GM06990 (cell line): ENCODE measurements at places on chromosomes 7 and 10.

DNA sequence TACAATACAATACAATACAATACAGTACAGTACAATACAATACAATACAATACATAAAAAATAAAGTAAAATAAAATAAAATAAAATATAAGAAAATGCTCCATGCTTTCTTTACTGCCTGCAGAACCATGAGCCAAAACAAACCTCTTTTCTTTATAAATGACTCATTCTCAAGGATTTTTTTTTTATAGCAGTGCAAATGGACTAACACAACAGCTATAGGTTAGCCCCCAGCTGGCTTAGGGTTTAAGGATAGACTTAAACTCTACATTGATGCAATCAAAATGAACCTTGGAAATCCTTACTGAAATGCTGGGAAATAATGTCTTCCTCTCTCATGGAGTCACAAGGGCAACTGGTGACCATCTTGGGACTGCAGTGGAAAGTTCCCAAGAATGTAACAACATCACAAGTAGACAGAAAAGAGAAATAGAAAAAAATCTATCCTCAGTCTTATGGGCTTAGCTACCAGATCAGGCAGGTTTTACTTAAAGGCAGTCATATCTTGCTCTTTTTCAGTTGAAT, 348.9 kb downstream of the ARL4A start:
- no peak for DNase-seq

DNA sequence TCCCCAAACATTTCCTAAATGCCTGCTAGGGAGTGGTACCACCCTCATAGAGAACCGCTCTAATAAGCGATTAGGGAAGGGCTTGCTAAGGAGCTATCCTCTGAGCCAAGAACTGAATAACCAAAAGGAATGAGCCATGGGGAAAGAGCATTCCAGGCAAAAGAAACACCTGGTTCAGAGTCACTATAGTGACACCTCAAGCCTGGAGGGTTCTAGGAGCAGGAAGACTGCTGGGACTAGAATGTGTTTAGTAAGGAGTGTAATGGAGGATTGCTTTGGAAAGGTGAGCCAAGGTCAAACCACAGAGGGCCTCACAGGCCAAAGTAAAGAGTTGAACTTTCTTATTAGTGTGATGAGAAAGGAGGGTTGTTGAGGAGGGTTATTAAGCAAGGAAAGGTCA, 38.7 kb upstream of the NRBF2 start:
- DNase-seq: no peak

DNA sequence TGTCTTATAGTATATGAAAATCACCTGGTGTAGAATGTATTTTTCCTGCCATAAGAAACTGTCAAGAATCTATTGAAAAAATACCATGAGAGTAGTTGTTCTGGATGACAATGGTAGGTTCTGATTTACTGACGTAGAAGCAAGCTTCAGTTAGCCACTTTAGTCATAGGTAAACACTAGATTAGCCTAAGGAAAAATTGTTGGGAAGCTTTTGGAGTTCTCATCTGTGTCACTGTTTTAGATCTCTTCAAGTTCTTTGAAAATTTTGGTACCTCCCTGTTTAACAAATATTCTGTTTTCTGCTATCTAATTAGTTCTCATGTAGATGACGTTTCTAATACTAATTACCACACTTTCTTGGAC, 131.8 kb downstream of the ADK start:
- no peak for DNase-seq

GRCh38 chr7:67487316-67487715, 490.7 kb downstream of the TYW1 start:
- no peak for DNase-seq

DNA sequence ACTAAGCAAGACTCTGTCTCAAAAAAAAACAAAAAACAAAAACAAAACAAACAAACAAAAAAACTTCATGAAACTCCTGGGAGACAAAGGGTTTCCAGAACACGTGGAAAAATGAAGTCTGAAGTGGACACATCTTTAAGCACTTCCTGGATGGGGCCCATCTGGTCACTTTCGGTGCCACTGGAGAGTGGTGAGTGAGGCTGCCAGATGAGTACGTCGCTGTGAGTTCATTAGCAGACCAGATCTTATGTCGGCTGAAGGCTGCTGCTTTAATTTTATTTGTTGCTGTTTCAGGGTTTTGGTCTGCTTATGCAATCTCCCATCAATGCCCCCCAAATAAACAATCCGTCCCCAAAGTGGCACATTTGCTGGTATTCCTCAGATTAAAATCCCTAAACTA, 64.4 kb downstream of the NPTX2 start:
- no peak for DNase-seq

DNA sequence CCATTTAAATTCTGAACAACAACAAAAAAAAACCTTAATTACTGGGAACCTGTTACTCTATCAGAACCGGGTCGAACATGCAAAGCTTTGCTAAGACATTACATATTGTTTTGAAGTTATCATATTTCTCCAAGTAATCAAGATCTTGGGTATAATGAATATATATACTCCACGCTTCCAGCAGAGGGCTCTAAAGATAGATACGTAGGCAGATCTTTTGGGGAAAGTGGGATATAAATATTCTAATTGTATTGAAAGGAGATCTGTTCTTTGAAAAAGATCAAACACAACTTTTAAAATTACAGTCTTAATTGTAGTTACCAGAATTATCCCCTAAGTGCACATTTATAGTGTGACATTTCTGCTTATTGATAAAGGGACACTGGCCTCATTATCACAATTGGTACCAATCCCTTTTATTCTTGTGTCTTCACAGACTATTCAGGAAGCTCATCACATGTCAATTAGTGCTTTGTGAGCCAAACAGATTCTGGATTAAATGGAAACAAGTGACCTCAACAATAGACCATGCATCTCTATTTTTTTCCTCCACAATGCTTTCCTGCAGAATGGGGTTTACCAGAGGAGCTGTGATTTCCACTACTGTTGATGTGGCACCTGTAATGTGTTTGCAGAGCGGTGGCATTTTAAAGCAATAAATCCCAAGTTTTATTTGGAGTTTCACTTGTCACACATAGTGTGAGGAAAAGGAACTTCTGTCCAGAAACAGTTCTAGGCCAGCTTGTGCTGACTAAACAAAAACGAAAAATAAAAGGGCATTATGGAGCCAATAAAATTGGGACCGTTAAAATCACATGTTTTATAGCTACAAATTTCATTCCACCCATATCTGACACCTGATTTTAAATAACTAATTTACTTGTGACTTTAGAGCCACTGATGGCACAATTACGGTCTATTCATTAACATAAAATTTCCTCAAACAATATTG, 122.4 kb downstream of the CTTNBP2 start:
- DNase-seq: no peak

DNA sequence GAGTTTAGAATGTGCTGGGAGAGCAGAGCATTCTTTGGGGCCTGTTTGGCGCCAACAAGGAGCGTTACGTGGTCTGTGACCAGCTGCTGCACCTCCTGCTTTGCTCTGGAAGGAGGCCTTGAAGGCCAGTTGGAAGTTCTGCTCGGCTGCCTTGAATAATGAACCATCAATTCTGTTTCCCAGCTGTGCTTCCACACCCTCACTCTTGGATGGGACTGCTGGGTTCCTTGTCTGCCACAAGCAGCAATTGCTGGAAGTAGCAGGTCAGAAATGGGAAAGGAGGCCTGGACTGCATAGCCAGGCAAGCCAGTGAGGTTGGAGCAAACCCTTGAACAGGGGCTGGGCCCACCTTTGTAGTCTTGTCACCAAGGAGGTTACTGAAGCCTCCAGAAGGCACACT, 86.6 kb upstream of the INSYN2A start:
- DNase-seq: no peak

DNA sequence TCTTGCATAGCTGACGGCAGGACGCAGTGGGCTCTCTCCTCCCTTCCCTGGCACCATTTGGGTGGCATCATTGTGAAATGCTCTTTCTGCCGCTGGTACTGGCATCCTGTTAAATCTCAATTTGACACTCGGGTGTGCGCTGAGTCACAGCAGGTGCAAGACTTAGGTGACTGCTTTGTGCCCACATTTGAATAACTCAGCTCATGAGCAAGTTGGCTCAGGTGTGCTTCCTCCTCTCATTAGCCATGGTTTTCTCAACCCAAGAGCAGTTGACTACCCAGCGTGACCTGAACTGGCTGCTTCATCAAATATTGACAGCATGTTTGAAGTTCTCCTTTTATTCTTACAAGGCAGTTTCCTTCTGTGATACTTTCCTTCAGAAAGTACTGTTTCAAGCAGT, 24.6 kb upstream of the NFE2L3 start:
- no peak for DNase-seq

DNA sequence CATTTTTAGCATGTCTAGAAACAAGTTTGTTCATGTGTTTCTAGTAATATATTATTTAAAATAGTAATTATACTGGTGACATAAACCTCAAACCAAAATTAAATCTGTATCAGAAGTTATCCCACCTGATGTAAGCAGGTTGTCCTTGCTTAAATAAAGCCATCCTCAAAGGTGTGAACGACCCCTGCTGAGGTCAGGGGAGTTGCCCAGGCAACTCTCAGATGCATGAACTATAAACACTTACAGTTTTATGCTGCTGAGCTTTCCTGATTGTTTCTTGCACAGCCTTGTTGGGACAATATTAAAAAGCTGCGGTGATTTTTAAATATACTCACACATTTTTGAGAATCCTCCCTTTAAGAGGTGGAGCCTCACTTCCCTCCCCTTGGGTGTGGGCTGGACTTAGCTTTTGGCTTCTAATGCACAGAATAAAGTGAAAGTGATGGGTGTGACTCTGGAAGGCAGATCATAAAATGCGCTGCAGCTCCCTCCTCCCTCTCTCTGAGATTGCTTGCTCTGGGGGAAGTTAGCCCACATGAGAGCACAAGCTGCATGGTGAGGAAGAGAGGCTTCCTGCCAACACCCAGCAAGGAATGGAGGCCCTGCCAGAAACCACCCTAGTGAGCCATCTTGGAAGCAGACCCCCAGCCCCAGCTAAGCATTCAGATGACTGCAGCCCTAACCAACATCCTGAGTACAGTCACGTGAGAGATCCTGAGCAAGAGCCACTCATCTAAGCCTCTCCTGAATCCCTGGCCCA, 152.7 kb downstream of the SKIDA1 start:
- peak; percentile 47 for DNase-seq

GRCh38 chr10:78405231-78405630, 371.6 kb downstream of the RPS24 start:
- DNase-seq: no peak

DNA sequence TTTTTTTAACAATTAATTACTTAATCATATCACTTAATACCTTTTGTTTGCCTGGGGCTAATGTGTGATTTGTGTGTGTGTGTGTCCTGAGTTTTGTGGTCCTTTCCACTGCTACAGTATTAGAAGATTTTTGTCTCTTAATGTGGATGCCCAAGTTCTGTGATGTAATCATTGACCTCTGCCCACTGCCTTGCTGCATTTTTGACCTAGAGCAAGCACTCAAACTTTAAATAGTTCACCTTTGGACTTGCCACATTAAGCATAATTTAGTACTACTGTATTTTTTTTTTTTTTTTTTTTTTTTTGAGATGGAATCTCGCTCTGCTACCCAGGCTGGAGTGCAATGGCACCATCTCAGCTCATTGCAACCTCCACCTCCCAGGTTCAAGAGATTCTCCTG, 52.7 kb downstream of the VCL start:
- no peak for DNase-seq

DNA sequence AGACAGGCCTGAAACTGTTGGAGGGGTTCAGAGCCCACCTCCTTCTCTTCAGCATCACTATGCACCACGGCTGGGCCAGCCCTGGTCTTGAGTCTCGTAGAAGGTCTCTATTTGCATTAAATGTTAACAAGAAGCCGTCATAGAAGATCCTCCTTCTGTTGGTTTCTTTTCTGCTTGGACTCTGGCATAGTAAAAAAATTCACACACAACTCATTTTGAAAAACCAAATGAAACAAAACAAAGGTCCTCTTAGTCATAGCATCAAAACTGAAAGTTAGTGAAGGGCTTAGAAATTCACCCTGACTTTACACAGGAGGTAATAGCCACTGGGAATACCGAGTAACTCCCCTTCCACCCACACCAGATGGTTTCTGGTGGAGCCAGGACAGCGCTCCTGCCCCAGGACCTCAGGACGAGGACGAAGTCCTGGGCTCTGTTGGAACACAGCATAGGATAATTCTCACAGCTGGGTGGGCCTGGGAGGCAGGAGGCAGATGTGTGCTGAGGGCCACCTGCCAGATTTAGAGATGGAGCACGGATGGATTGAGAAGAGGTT, 248.4 kb upstream of the KLF6 start:
- peak; percentile 48 for DNase-seq

- no peak for DNase-seq
Observed at GRCh38 chr10:65358565-65358964, 1567.3 kb upstream of the LRRTM3 start.

DNA sequence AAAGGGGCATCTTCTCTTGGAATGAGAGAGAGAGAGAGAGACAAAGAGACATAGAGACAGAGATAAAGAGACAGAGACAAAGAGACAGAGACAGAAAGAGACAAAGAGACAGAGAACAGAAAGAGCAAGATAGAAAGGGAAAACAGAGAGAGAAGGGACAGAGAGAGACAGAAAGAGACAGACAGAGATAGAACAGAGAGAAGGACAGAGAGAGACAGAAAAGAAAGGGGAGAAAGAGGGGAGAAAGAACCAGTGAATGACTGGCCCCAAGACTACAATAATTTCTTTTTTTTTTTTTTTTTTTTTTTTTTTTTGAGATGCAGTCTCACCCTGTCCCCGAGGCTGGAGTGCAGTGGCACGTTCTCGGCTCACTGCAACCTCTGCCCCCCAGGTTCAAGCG, 7.6 kb downstream of the TMEM130 start:
- DNase-seq: no peak

DNA sequence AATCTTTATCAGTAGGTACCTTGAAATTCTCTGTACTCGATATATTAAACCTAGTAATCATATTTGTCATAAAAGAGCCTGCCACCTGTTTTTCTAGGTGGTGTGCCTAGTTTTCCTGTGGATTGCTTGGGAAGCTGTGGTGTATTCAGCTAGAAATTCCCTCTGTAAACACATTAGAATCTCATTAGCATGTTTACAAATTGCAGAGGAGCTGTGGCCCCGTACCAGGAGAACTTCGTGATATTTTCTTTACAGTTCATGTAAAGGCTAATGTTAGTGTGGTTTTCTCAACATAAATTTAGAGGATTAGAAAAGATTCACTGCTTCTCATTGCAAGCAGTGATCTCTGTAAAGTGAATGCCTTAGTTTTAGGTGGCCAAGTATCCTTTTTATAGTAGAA, 144.7 kb downstream of the CCSER2 start:
- DNase-seq: no peak

- DNase-seq: no peak
Observed at GRCh38 chr7:125059861-125060456, 130.3 kb upstream of the POT1 start.

GRCh38 chr7:106327538-106328481, 43.0 kb upstream of the NAMPT start:
- no peak for DNase-seq

- DNase-seq: no peak
Observed at GRCh38 chr7:100863406-100863950, 3.7 kb upstream of the TRIP6 start.

DNA sequence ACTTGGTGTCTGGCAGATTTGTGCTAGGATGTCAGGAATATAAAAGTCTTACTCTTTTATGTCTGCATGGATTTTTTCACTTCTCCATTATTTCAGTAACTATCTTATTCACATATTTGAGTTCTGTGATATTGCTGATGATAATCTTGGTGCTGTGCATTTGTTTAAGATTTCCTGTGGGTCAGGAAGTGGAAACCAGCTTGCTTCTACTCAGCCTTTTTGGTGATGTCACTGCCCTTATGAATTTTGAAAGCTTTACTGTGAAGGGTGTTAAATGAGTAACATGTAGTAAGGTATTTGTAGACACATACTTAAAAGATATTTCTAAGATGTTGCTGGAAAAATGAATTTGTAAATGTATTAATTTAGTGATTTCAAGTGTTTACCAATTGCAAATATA, 69.5 kb upstream of the VOPP1 start:
- no peak for DNase-seq
